Spinal cord (tissue), 10 donors: ENCODE measurements at places on chromosomes 11 and 22. TPM values are rescaled to one million over a fixed set of nuclear protein-coding genes. Genes with fewer than 3 reads are reported as not detected.

ZP1 gene
- total RNA-seq: not detected

SLC6A5 gene
- 56.9 TPM for total RNA-seq

OR52E8 gene
- not detected for total RNA-seq

CREB3L1 gene
- 12.2 TPM for total RNA-seq

ISX gene
- not detected for total RNA-seq

RFPL1 gene
- total RNA-seq: not detected

TUBGCP6 gene
- 23.0 TPM for total RNA-seq

PRR5L gene
- total RNA-seq: 30.6 TPM
